Suprapubic skin (tissue), 4 donors: ENCODE measurements at places on chromosomes 16 and 17. TPM values are rescaled to one million over a fixed set of nuclear protein-coding genes. Genes with fewer than 3 reads are reported as not detected.

PIK3R6 gene
- 5.1 TPM for total RNA-seq

GRCh38 chr17:37280841-37281240, 94.9 kb upstream of the C17orf78 start:
- no peaks in the 10 kb centered on the region for H3K27me3 ChIP-seq
- no peak overlapping the region for H3K27ac ChIP-seq
- H3K36me3 ChIP-seq = peaks cover 19% of the 10 kb centered on the region
- no peak overlapping the region for H3K4me3 ChIP-seq

IRX3 gene
- total RNA-seq = 112 TPM

DNA sequence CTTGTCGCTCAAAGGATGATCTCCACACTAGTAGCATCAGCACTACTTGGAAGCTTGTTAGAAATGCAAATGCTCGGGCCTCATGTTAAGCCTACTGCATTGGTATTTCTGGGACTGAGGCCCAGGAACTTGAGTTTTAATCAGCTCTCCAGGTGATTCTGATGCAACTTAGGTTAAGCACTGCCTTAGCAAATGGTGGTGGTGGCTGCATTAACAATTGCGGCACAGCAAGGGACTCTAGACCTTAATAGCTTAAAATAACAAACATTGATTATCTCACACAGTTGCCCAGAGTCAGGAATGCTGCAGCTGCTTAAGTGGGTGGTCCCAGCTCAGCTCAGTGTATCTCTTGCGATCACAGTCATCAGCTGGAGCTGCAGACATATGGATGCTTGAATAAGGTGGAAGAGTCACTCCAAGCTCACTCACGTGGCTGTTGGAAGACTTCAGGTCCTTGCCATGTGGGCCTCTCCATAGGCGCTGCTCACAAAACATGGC, 25.8 kb downstream of the HS3ST3A1 start:
- no peaks in the 10 kb centered on the region for H3K36me3 ChIP-seq
- no peak overlapping the region for H3K27ac ChIP-seq
- H3K27me3 ChIP-seq = no peaks in the 10 kb centered on the region

DNA sequence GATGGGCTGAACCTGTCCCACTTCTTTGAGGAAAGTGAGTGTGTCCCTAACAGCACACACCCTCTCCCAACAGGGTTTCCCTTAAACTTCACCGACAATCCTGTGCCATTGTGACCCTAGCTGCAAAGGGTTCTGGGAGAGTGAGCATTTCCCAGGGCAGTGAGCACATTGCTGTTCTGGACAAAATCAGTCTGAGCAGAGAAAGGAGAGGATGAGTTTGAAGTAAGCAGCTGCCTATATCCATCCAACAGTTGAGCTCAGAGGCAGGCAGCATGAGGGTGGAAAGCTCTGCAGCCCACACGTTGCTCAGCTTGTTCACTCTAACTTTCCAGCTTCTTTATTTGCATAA, 296.5 kb upstream of the MAF start:
- H3K4me3 ChIP-seq = no peak overlapping the region
- peaks cover 18% of the 10 kb centered on the region for H3K4me1 ChIP-seq
- DNase-seq = no peak

DNA sequence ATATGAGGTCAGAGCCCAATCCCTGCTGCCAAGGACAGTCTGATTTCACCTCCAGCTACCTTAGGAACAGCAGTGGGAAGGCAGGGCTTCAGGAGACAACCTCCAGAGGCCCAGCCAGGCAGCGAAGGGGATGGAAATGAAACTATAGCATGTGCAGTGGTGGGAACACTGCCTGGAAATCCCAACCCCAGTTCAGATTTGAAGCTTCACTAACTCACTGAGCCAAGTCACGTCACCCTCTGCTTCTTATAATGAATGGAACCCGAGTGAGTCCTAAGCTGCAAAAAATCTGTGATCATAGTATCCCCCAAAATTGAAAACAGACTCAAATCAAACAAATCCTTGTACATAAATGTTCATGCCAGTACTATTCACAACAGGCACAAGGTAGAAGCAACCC, 36.0 kb upstream of the SLC39A11 start:
- no peak overlapping the region for H3K4me3 ChIP-seq
- no peaks in the 10 kb centered on the region for H3K36me3 ChIP-seq
- DNase-seq = no peak

CCDC200 gene
- total RNA-seq = not detected

NPIPA5 gene
- not detected for total RNA-seq

DNA sequence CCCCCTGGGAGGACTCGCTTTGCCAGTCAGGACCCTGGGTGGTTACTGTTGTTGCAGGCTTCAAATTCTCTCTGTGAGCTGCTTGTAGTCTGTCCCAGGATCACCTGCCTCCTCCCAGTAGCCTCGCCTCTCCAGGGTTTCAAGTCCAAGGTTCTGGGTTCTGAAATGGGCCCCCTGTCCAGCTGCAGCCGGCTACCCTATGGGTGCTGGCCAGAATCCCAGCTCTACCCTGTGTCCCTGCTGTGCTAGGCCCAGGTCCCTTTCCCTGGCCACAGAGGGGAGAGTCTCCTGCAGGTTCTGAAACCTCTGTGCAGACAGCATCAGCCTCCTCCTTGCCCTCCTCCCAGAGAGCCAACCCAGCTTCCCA, 21.4 kb downstream of the UNC13D start:
- peaks cover 64% of the 10 kb centered on the region for H3K36me3 ChIP-seq
- no peak for DNase-seq
- H3K27ac ChIP-seq = no peak overlapping the region
- H3K4me3 ChIP-seq = no peak overlapping the region
- H3K27me3 ChIP-seq = no peaks in the 10 kb centered on the region

GRCh38 chr17:36002631-36003030, 1.3 kb upstream of the CCL15 start:
- H3K36me3 ChIP-seq = no peaks in the 10 kb centered on the region
- H3K4me1 ChIP-seq = no peaks in the 10 kb centered on the region
- no peak for DNase-seq
- peaks cover 5% of the 10 kb centered on the region for H3K27me3 ChIP-seq
- H3K27ac ChIP-seq = no peak overlapping the region

- no peaks in the 10 kb centered on the region for H3K4me1 ChIP-seq
- H3K27me3 ChIP-seq = no peaks in the 10 kb centered on the region
- no peak overlapping the region for H3K4me3 ChIP-seq
Measured at GRCh38 chr17:14813649-14814370, 451.3 kb downstream of the PMP22 start.

DNA sequence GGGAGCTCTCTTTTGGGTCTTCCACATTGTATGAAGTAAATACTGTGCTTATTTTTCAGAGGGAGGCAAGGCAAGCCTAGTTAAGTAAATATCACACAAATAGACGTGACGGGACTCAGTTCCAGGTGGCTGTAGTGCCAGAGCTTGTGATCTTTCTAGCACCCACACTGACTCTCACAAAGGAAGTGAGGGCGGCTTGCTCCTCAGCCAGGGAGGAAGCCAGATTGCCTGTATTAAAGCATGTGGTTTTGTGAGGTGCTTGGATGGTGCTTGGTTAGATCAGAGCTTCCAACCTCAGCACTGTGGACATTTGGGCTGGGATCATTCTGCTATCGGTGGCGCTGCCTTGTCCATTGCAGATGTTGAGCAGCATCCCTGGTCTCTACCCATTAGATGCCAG, 80.1 kb downstream of the VAT1L start:
- no peaks in the 10 kb centered on the region for H3K4me1 ChIP-seq
- H3K27me3 ChIP-seq = peaks cover 3% of the 10 kb centered on the region
- H3K4me3 ChIP-seq = no peak overlapping the region
- no peak for DNase-seq

DNA sequence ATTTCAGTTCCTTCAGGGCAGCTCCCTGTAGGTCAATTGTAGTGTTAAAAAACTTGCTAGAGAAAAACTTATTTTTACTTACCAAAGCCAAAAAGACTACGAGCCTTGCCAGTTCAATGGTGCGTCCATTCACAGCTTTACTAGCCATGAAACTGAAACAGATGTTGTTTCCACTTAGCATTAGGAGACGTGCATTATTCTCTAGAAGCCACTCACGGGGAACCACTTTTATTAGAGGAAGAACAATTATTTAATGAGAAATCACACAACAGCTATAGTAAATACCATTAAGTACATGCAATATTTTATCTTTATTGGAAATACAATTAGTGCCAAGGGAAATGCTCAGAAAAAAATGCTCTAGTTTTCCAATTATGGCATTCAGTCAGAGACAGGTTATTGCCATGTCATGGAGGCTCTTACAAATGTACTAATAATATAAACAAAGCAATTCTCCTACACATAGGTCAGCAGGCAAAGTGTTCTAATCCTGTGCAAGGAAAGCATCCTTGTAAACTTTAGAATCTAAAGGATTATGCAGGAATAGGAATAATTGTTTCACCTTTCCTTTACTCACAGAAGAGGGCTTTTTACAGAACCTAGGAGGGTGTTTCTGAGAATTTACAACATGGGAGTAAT, 17.4 kb downstream of the LASP1NB start:
- no peaks in the 10 kb centered on the region for H3K4me1 ChIP-seq
- no peaks in the 10 kb centered on the region for H3K36me3 ChIP-seq
- H3K4me3 ChIP-seq = no peak overlapping the region
- DNase-seq = no peak
- H3K27me3 ChIP-seq = no peaks in the 10 kb centered on the region

DNA sequence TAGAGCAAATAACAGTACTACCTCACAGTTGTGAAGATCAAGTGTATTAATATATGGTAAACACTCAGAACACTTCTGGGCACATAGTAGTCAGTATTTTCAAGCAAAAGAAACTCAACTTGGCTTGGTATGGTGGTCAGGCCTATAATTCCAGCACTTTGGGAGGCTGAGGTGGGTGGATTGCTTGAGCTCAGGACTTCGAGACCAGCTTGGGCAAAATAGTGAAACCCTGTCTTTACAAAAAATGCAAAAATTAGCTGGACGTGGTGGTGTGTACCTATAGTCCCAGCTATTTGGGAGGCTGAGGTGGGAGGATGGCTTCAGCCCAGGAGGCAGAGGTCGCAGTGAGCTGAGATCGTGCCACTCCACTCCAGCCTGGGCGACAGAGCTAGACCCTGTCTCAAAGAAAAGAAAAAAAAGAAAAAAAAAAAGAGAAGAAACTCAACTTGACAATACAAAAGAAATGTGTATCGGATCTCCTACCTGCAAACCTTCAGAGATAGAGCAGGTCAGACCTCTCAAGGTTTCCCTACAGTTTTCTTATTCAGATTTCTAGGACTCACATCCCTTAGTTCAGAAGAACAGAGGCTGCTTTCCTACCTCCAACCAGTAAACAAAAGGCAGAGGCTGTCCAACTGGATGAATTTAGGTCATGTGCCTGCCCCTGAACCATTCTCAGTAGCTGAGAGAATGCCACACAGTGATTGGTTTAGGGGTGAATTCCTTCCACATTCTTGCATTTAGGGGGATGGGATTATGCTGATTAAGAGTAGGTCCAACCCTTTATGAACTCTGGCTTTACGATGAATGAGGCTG, 1.7 kb upstream of the KPNA2 start:
- no peak overlapping the region for H3K4me3 ChIP-seq
- H3K27me3 ChIP-seq = no peaks in the 10 kb centered on the region
- H3K36me3 ChIP-seq = peaks cover 8% of the 10 kb centered on the region
- no peak for DNase-seq
- no peak overlapping the region for H3K27ac ChIP-seq

IL34 gene
- 96.5 TPM for total RNA-seq

KRT39 gene
- total RNA-seq = not detected

DNA sequence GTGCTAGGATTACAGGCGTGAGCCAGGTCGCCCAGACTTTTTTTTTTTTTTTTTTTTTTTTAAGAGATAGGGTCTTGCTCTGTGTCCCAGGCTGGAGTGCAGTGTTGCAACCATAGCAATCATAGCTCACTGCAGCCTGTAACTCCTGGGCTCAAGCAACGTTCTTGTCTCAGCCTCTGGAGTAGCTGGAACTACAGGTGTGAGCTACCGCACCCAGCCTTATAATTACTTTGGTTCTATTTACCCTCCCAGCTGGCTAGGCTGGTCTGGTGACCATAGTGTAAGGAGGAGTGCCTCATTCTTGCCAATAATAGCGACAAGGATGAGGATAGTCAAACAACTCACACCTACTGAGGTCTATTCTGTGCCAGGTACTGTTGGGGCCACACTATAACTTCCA, 39.6 kb upstream of the USP7 start:
- H3K4me3 ChIP-seq = no peak overlapping the region
- H3K36me3 ChIP-seq = no peaks in the 10 kb centered on the region
- no peak overlapping the region for H3K27ac ChIP-seq
- H3K27me3 ChIP-seq = peaks cover 4% of the 10 kb centered on the region
- H3K4me1 ChIP-seq = peaks cover 1% of the 10 kb centered on the region

DNA sequence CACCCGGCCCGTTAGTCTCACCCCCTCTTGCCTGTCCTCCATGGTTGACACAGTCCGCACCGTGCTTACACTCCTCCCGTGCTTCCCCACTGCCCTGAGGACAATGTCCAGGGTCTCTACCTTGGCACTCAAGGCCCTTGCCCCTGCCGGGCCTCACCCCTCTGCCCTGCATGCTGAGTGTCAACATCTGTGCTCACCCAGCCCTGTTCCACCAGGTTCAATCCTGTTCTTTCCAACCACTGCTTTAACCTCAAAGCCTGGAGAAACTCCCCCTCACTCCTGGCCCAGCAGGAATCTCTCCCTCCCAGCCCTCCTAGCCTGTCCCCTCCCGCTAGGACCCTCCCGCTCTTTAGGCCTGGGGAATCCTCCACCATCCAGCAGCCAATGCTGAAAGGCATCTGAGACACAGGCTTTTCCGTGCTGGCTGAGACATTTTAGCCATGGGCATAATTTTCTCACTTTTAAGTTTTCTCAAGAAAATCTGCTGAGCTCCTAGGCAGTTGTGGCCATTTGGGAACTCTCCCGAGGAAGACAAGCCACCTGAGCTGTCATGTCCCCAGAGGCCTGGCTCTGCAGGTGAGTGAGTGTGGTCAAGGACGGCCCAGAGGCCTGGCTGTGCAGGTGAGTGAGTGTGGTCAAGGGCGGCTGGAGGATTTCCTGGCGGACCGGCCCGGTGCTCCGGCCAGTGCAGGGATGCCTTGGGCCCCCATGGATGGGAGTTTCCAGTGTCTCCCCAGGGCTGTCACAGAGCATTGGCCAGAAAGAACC, 10.8 kb upstream of the P2RX1 start:
- DNase-seq = no peak
- no peak overlapping the region for H3K4me3 ChIP-seq
- no peaks in the 10 kb centered on the region for H3K4me1 ChIP-seq
- no peaks in the 10 kb centered on the region for H3K36me3 ChIP-seq
- H3K27ac ChIP-seq = no peak overlapping the region
- H3K27me3 ChIP-seq = no peaks in the 10 kb centered on the region

CPNE7 gene
- not detected for total RNA-seq

- H3K4me1 ChIP-seq = peaks cover 16% of the 10 kb centered on the region
- no peak for DNase-seq
- no peak overlapping the region for H3K4me3 ChIP-seq
Measured at GRCh38 chr17:73257516-73257915, 4.2 kb downstream of the CPSF4L start.
